ENCODE measurements at places on chromosomes 11 and 22.

- no peak for DNase-seq
These were observed 2.5 kb downstream of the OSBPL5 start for GRCh38 chr11:3162410-3163240.

- no peak for DNase-seq
These were observed 2.7 kb downstream of the FAT3 start for GRCh38 chr11:92227230-92227814.

GRCh38 chr11:94128291-94128745, 323 bp upstream of the PANX1 start:
- DNase-seq = no peak

DNA sequence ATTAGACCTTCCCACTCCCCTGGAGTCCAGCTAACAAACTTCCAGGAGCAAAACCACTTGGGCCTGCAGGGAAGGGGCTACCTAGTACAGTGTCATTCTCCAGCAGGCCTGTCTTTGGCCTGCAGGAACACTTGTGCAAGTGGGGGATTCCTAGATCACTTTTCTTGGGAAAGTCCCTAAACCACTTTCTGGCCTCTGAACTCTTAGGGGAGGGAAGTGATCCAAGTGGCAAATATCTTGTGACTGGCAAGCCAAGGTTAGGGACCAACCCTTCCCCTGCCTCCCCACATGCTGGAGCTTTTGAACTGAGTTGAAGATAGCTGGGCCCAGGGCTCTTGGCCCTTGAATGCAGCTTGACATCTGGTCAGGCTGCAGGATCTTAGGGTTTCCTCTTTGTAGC, 17.2 kb downstream of the PPFIBP2 start:
- DNase-seq = no peak

GRCh38 chr11:24406389-24406788, 90.5 kb upstream of the LUZP2 start:
- DNase-seq = no peak
